Motor neuron (in vitro differentiated cells): ENCODE measurements at places on chromosomes 6 and 20. TPM values are rescaled to one million over a fixed set of nuclear protein-coding genes. Genes with fewer than 3 reads are reported as not detected.

DNA sequence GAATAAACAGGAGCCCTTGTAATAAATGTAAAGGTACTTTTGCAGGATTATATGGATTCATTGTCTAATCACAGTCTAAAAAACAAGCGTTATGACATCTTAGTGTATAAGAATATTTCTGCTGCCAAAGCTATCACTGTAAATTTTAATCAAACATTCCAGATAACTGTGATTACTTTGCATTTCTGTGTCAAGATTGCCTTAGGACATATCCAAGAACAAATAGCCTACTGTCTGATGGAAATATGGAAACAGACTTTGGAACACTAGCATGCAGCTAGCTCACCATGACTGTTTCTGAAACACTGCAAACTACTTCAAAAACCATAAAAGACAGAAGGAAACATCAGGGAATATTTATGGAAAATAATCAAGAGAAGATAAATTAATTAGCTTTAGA is 248.7 kb upstream of the ASCC3 start:
- no peak for ATAC-seq

- ATAC-seq, result no peak
Measured at GRCh38 chr20:22088882-22089281, 383.4 kb downstream of the PAX1 start.

Gene EFCAB8
- total RNA-seq, result 0.27 TPM in 1 of 2 replicates, not detected in the other

Gene CST4
- total RNA-seq, result 1.2 TPM in 1 of 2 replicates, not detected in the other

Gene FAM210B
- total RNA-seq, result 12.4 and 14.4 TPM in 2 replicates

Gene SMLR1
- total RNA-seq, result 0.11 and 0.31 TPM in 2 replicates

- ATAC-seq, result peak; percentile 66
Measured at GRCh38 chr20:60695226-60696000, 556.6 kb upstream of the CDH4 start.

DNA sequence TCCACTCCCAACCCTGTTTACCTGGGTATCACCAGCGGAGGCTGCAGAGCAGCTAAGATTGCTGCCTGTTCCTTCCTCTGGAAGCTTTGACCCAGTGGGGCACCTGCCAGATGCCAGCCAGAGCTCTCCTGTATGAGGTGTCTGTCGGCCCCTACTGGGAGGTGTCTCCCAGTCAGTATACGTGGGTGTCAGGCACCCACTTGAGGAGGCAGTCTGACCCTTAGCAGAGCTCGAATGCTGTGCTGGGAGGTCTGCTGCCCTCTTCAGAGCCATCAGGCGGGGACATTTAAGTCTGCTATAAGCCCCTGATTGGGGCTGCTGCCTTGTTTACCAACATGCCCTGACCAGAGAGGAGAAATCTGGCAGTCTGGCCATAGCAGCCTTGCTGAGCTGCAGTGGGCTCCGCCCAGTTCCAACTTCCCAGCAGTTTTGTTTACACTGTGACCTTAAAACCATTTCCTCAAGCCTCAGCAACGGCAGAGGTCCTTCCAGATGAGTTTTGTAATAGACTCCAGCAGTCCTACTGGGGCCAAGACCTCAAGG is 2.8 kb downstream of the RAET1E start:
- ATAC-seq, result peak; percentile 21

GRCh38 chr20:24365670-24366069 is 103.8 kb upstream of the SYNDIG1 start:
- no peak for ATAC-seq

Gene PDSS2
- 8.4 and 9.6 TPM in 2 replicates for total RNA-seq

Gene DEFB132
- not detected in 2 replicates for total RNA-seq

Gene ARMC12
- 0.74 and 0.86 TPM in 2 replicates for total RNA-seq

GRCh38 chr6:44179648-44180047 is 21.0 kb downstream of the CAPN11 start:
- ATAC-seq, result no peak

DNA sequence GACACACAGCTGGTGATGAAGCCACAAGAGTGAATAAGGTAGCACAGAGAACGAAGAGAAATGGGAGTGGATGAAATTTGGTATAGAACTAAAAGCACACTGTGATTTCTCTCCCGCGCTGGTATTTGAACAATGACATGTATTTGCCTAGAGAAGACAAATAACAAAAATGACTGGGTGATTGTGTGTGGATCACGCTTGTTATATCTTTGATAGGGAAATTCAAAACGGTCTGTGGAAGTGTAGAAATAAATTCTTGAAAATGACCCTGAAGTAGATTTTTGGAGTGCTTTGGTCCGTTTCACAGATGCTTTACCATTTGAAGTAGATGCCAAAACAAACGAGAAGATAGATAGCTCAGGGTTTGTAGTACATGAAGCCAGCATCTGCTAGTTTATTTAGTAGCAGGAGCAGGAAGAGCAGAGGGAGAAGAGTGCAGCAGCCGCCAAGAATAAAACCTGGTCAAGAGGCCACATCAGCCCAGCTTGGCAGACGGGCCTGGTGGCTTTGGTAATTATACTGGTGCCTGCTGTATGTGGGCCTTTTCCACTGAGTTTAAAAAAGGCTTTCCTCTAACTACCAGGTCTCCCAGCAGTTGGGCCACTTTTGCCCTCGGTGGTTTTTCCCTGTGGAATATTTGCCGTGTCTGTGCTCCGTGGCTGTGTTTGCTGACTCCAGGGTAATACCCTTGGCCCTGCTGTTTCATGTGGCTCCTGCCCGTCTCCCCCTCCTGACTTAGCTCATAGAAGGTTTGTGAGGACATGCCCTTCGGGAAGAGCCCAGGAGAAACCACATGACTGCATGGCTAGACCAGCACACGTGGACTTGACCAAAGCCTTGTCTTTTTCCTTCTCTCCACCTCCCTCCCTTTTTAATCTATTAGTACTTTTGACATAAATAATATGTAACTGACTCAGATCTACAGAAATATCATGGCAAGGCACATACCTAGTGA is 294.0 kb downstream of the SOX4 start:
- ATAC-seq, result no peak

- no peak for ATAC-seq
Measured at GRCh38 chr6:130259140-130259539, 36.4 kb upstream of the SAMD3 start.

DNA sequence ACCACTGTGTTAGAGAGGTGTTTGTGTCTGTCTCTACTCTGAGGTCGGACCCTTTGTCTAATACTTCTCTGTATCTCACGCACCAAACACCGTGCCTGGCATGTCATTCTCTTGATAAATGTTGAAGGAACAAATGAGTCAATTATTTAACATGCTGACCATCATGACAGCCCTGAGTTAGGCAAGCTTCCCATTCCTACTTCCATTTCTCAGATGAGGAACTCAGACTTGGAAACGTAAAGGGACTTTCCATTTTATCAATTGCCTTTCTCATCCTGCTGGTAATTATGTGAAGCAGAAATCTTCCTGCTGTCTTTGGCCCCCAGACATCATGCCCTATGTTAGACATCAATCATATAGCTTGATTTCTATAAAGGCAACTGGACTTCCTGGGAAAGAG is 227.0 kb upstream of the ECI2 start:
- no peak for ATAC-seq

- ATAC-seq, result no peak
Measured at GRCh38 chr6:70811788-70812187, 144.1 kb downstream of the SMAP1 start.

GRCh38 chr6:21278375-21278745 is 315.2 kb upstream of the SOX4 start:
- ATAC-seq, result no peak

Gene BICRAL
- 9.3 and 11.0 TPM in 2 replicates for total RNA-seq

DNA sequence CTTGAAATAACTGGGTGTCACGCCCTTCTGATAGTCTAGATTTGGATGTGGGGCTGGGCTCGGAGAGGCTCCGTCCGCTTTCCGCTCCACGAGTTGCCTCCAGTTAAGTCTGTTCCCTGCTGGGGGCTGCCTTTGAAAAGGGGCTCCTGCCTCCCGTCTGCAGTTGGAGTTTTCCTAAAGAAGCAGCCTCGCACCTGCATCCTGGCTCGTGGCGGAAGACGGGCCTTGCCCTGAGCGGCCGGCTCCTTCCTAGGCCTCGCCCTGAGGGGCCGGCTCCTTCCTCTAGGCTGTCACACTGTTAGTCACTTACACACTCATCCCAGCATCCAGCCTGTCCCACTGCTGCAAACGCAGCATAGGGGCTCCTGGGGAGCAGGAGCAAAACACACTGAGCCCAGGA is 74.4 kb downstream of the SMOC2 start:
- ATAC-seq, result no peak

GRCh38 chr6:124119596-124119995 is 315.9 kb downstream of the NKAIN2 start:
- peak; percentile 89 for ATAC-seq

DNA sequence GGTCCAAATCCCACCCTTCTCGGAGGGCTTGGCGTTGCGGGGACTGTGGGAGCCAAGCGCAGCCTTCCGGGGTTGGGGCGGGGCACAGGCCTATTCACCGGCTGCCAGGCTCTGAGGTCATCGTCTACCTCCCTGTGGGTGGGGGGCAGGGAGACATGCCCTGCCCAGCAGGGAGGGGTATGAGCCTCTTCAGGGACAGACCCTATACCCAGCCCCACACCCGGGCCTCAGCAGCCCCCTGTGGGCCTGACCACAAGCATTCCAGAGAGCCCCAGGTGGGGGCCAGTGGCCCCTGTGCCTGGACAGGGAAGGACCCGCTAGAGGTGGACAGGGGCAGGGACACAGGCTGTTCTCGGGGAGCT is 11.6 kb downstream of the LAMA5 start:
- ATAC-seq, result peak; percentile 35

Gene IMPG1
- 0.27 and 0.72 TPM in 2 replicates for total RNA-seq

DNA sequence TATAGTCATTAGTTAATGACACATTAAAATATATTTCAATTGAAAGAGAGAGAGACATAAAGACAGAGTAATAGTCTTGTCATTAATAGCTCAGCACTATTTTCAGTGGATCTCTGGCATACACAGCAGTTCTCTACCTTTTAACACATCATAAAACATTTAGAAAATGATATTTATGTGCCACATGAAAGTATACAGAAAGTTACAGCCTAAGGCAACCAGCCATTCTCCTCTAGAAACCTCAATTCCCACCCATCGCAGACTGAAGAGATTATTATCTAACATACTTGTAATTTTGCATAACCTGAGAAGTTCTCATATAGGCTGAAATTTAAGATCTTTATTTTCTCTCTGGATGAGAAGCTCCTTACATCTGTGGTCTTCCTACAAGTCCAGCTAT is 58.7 kb upstream of the FAM83B start:
- ATAC-seq, result no peak

- ATAC-seq, result no peak
Measured at GRCh38 chr6:11356404-11357155, 124.1 kb upstream of the NEDD9 start.

DNA sequence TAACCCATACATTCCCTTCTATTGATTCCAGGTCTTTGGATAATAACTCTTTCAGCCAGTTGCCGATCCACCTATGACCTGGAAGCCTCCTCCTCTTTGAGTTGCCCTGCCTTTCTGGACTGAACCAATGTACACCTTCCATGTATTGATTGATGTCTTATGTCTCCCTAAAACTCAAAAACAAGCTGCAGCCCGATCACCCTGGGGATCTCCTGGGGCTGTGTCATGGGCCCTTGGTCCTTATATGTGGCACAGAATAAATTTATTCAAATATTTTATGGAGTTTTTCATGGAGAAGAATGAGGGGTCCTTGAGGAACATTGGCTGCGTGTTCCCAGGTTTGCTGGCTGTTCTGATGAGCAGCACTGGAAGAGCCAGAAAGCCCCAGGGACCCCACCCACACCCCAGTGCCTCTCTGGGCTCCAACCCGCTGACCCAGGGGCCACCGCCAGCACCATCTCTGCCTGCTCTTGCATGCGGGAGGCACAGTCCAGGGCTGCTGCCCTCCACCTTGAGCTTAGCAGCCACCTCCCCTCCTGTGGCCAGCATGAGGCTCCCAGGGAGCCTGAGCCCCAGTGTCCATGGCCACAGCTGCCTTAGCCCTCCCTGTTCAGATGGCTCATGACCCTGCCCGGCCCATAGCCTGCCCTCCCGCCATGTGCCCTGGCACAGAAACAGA is 36.5 kb upstream of the CST7 start:
- ATAC-seq, result no peak

Gene PAK5
- total RNA-seq, result 17.7 and 17.9 TPM in 2 replicates

DNA sequence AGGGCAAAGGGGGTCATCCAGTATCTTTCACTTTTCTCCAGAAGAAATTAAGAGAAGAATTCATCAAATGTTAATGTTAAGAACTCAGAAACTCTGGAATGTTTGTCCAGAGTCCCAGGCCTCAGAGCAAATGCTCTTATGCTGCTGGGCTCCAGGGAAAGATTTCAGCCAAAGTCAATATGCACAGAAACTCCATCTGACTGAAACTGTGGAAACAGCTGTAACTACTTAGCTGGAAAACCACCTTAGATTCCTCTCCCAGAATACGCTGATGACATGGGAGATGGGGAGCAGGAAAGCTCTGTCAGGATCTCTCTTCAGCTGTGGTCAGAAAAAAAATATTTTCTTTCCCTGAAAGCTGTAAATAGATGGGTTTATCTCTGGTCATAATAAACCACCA is 559.6 kb downstream of the RFPL4B start:
- no peak for ATAC-seq

DNA sequence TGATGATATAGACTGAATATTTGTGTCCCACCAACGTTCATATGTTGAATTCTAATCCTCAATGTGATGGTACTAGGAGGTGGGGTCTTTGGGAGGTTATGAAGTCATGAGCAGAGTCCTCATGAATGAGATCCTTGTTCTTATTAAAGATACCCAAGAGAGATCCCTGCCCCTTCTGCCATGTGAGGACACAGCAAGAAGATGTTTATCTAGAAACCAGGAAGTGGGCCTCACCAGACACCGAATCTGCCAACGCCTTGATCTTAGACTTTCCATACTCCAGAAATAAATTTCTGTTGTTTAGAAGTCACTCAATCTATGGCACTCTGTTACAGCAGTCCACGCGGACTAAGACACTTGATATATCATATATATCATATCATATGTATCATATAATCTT is 67.7 kb upstream of the GCM1 start:
- ATAC-seq, result no peak

- ATAC-seq, result no peak
Measured at GRCh38 chr6:32147401-32148132, 4.2 kb downstream of the PRRT1 start.

- ATAC-seq, result no peak
Measured at GRCh38 chr20:41175201-41175651, 37.9 kb downstream of the PLCG1 start.

- peak; percentile 19 for ATAC-seq
Measured at GRCh38 chr20:63434599-63435378, 37.7 kb downstream of the KCNQ2 start.

Gene TMEM181
- total RNA-seq, result 22.4 and 23.2 TPM in 2 replicates

Gene HRH3
- total RNA-seq, result 1.9 and 2.4 TPM in 2 replicates

GRCh38 chr6:140059947-140060346 is 685.5 kb upstream of the CITED2 start:
- ATAC-seq, result no peak

- no peak for ATAC-seq
Measured at GRCh38 chr6:108672641-108673040, 111.9 kb downstream of the FOXO3 start.

Gene FAM209B
- total RNA-seq, result 0.50 and 0.71 TPM in 2 replicates

Gene ZSCAN23
- total RNA-seq, result 8.6 and 11.5 TPM in 2 replicates
